ENCODE measurements at places on chromosomes 12 and 14. TPM values are rescaled to one million over a fixed set of nuclear protein-coding genes. Genes with fewer than 3 reads are reported as not detected.

SLC25A21 gene
- 0.94 TPM for total RNA-seq

CISTR gene
- total RNA-seq = not detected

CEBPE gene
- not detected for total RNA-seq

CLEC4C gene
- not detected for total RNA-seq

KIF21A gene
- 4.7 TPM for total RNA-seq

PROX2 gene
- total RNA-seq = not detected

RNASE3 gene
- total RNA-seq = not detected

SETD1B gene
- 2.7 TPM for total RNA-seq
